ENCODE measurements at places on chromosomes 1 and 21.

GRCh38 chr1:41005876-41006275 is 15.6 kb downstream of the SLFNL1 start:
- DNase-seq, result peak; percentile 52

GRCh38 chr1:7970246-7970645 is 8.7 kb downstream of the PARK7 start:
- no peak for DNase-seq

DNA sequence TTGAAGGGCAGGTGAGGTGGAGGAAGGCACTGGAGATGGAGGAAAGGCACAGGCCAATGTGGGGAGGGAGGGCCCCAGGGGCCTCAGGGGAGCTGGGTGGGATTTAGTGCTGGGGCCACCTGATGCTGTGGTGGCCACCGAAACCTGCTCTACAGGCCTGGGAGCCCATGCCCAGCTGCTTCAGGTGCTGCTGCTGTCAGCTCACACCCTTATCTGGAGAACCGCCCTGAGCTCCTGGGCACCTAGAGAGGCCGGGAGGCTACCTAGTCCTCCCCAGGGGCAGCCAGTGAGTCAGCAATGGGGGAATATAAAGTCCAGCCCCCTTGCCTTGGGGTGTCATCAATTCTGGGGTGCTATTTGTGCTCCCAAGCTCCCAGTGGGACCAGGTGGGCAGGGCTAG is 12.2 kb downstream of the FAM131C start:
- no peak for DNase-seq

GRCh38 chr21:46431884-46432488 is 26.7 kb upstream of the DIP2A start:
- no peak for DNase-seq

DNA sequence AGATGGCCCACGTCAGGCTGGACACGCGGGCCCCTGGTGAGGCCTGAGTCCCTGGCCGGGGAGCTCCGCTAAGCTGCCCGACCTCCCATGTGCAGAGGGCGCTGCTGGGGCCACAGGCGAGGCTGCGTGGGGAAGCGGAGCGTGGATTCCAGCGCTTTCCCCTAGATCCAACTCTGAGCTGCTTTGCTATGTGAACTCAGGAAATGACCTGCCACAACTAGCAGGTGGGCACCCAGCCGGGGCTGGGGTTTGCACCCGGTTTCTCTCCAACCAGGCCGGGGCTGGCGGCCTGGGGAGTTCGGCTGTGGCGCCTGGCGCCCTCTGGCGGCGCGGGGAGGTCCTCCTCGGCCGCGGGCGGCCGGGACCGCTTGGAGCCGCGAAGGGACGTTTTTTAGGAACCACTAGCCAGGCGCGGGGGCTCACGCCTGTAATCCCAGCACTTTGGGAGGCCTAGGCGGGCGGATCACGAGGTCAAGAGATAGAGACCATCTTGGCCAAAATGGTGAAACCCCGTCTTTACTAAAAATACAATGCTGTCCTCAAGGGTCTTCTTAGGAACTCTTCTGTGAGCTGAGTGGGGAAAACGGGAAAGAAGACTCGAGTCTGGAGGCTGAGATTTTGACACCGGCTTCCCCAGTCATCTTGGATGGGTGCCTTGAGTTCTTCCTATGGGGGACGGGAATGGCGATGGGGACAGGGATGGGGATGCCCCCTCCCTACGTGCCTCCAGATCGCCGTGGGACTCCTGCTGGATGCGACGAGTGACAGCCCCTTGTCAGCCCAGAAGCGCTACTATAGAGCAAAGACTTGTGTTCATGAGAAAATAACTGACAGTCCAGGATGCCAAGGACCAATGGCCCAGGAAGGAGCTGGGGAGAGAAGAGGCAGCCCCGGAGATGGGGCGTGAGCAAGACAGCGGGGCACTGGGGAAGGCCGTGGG is 12.6 kb downstream of the PYCR2 start:
- peak; percentile 33 for DNase-seq

- no peak for DNase-seq
Measured at GRCh38 chr1:2591581-2592261, 5.1 kb downstream of the PRXL2B start.

GRCh38 chr1:33384040-33384812 is 46.7 kb downstream of the PHC2 start:
- peak; percentile 75 for DNase-seq

DNA sequence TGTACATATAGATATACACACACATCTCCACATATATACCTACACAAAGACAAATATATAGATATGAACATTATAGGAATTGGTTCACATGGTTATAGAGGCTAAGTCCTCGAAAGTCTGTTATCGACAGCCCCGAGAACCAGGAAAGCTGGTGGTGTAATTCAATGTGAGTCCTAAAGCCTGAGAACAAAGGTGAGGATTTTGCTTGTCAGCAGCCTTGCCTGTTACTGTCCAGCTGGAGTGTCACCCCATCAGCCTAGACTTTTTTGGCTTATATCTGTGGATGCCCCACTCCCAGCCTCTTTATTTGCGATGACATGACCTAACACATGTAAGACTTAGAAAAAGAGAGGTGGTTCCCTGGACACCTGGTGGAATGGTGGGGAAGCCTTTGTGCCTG is 97.0 kb downstream of the GIPC2 start:
- DNase-seq, result no peak

DNA sequence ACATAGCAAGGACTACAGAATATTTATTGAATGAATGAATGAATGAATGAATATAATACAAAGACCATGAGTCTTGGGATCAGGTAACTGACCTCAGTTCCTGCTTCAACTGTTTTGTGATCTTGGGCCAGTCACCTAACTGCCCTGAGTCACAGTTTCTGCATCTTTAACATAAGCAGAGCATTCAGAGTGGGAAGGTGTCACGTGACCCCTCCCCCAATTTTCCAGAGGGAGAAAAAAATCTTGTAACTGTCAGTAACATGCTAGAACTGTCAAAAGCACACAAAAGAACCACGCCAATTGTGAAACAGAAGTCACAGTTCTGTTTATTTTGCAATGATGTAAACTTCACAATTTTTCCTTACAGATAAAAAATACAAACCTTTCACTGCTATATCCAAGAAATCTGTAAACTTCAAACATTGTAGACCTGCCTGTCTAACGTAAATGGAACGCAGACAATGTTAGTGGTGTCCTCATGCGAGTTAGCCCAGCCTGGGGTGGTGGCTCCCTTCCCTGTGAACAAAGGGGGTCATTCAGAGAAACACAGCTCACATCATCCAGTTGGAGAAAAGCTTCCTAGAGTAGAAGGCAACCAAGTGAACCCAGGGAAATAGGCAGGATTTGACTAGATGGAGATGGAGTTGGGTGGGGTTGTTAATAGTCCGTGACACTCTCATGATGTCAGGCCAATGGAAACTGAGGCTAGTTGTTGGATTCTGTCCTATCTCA is 211.8 kb upstream of the ZC3H12A start:
- no peak for DNase-seq

- DNase-seq, result no peak
Measured at GRCh38 chr1:37288900-37289299, 185.5 kb upstream of the ZC3H12A start.

GRCh38 chr1:116311756-116312680 is 61.0 kb upstream of the ATP1A1 start:
- no peak for DNase-seq

DNA sequence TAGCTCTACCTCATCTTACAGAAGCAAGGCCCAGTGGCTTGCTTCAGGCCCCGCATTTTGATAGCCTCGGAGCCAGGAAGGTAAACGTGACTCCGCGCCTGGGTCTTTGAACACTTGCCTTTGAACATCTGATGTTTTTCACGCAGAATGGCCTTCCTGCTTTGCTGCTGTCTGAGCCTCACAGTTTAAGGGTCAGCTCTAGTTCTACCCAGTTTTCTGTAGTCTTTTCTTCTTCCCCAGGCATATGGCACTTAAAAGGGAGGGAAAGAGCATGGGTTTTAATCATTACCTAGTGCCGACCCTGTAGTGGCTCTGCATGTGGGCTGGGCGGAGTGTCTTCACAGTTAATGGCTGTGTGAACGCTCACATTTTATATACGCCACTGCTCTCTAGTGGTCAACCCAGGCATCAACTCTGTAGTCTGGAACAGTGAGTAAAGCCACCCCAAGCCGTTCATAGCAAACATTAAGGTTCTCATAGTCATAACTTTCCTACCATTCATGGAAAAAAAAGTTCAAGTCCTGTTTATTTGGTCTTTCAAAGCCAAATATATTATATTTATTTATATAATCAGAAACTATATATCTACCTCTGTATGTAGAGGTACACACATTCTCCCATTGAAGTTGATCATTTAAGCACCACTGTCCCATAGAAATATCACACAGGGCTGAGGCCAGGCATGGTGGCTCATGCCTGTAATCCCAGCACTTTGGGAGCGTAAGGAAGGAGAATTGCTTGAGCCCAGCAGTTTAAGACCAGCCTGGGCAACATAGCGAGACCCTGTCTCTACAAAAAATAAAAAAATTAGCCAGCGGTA is 78.1 kb downstream of the IER5 start:
- DNase-seq, result peak; percentile 78

- no peak for DNase-seq
Measured at GRCh38 chr1:41342774-41343355, 18.4 kb upstream of the FOXO6 start.

DNA sequence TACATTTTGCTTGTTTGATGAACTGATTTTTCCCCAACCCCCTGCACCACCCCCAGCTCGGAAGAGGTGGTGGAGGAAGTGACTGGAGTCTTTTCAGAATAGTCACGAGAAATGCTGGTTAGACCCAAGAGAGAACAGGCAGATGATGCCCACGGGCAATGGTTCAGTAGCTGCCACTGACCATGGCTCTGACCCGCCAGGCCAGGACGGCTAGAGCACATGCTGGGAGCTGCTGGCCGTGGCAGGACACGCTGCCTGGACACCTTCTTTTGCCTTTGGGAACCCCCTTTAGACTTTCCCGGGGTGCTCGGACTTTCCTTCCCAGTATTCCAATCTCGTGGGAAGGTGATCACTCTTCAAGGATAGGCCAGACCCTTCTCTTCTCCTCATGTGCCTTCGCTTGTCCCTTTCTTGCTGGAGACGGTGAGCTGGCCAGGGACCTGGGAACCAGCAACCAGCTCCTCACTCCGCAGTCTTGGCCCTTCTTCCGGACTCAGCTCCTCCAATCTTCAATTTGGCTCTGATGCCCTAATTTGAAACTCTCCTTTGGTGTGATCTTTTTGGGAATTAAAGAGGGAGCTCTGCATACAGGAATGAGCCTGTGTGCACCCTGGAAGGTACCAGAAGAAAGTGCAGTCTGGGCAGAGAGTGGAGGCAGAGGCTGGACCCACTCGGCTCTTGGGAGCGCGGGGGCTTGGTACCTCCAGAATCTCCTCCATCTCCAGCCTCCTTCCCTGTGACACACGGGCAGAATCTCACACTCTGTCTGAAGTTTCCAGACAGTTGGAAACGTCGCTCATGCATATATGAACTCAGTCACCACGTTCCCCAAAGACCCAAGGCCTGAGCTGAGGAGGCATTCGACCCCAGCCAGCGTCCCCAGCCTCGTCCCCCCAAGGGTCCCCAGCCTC is 4.0 kb upstream of the PDE9A start:
- DNase-seq, result no peak

GRCh38 chr1:42949312-42950115 is 9.2 kb downstream of the SLC2A1 start:
- peak; percentile 50 for DNase-seq

GRCh38 chr1:228073857-228074545 is 8.5 kb upstream of the ARF1 start:
- no peak for DNase-seq

GRCh38 chr21:45109831-45110492 is 35.6 kb downstream of the ADARB1 start:
- DNase-seq, result no peak

GRCh38 chr1:40980068-40980452 is 564 bp downstream of the CTPS1 start:
- no peak for DNase-seq

DNA sequence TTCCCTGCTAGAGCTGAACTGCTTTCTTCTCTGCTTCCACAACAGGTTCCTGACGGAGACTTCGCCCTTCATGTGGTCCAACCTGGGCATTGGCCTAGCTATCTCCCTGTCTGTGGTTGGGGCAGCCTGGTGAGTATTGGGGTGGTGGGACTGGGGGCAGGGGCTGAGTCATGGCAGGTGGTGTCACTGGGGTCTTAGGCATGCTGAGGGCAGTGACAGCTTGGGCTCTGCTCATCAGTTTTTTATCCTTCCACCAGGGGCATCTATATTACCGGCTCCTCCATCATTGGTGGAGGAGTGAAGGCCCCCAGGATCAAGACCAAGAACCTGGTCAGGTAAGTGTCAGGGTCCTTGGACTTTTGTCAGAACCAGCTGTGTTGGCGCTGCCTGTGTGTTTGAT is 1.3 kb downstream of the ATP6V0B start:
- DNase-seq, result no peak

DNA sequence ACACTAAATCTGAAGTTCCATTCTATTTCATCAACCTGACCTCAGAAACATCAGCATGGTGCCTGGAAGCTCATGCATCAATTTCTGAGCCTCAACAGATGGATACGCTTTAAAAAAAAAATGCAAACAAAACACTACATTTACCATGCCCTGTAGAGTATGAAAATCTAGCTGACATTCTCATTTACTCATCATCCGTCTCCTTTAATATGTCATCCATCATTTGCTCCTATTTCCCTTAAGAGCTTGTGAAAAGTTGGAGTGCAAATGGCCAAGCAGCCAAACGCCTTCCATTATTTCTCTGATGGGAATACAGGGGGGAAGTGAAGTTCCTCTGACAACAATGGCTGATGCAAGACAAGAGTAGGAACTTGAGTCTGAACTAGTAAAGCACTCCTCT is 295.0 kb downstream of the TGFB2 start:
- DNase-seq, result no peak

DNA sequence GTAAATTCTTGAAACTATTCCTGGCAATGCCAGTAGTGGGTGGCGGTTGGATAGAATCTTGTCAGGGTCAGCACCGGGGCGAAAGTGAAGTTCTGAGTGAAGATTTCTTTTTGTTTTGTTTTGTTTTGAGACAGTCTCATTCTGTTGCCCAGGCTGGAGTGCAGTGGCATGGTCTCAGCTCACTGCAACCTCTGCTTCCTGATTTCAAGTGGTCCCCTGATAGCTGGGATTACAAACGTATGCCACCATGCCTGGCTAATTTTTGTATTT is 33.3 kb downstream of the PCNT start:
- DNase-seq, result no peak

DNA sequence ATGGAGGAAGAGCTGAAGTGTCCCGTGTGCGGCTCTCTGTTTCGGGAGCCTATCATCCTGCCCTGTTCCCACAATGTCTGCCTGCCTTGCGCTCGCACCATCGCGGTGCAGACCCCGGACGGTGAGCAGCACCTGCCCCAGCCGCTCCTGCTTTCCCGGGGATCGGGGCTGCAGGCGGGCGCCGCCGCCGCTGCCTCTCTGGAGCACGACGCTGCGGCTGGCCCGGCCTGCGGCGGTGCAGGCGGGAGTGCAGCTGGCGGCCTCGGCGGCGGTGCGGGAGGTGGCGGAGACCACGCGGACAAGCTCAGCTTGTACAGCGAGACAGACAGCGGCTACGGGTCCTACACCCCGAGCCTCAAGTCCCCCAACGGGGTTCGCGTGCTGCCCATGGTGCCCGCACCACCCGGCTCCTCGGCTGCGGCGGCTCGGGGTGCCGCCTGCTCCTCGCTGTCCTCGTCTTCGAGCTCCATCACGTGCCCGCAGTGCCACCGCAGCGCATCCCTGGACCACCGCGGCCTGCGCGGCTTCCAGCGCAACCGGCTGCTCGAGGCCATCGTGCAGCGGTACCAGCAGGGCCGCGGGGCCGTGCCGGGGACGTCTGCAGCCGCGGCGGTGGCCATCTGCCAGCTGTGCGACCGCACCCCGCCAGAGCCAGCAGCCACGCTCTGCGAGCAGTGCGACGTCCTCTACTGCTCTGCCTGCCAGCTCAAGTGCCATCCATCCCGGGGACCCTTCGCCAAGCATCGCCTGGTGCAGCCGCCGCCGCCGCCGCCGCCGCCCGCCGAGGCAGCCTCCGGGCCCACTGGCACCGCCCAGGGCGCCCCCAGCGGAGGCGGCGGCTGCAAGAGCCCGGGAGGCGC is 1.3 kb downstream of the TRIM67 start:
- no peak for DNase-seq

Measured in EL (cell line).